Cerebellar nuclear complex (tissue), 1 donor: ENCODE measurements at places on chromosomes 1 and 21.

DNA sequence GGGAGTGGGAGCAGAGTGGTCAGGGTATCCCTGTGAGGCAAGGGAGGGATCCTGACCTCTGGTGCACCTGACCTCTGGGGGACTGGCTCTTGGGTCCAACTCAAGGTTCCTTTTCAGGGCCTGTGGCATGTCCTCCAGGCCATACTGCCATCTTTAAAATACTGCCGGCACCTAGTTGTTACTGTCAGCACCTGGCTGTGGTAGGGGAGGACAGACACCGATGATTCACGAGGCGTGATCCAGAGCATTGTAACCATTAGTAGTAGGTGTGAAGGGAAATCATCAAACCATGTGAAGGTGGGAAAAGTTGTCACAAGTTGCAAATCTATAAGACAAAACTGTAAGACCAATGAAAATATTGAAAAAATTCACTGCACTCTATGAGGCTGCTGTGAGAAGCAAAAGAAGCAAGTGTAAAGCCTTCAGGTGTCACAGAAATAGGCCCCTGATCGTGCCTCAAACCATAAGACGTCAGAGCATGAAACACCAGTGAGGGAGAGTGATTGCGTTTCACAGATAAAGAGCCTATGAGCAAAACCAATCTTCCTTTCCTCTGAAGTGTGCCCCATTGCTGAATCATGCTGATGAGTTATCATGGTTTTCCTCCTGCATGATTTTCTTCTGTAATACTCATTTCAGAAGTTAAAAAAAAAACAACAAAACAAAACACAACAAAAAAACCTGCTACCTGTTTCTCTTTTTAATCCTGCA, 55.3 kb downstream of the CDC7 start:
- DNase-seq: no peak

DNA sequence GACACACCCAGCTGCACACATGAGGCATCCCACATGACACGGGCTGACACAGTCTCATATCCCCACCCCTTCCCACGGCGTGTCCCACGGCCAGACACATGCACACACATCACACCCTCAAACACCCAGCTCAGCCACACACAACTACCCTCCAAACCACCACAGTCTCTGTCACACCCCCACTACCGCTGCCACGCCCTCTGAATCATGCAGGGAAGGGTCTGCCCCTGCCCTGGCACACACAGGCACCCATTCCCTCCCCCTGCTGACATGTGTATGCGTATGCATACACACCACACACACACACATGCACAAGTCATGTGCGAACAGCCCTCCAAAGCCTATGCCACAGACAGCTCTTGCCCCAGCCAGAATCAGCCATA, 22.6 kb downstream of the PODN start:
- DNase-seq: no peak

- no peak for DNase-seq
Measured at GRCh38 chr1:19010503-19010902, 54.0 kb upstream of the IFFO2 start.

GRCh38 chr21:32687643-32688345, 40.0 kb downstream of the SYNJ1 start:
- DNase-seq: no peak

DNA sequence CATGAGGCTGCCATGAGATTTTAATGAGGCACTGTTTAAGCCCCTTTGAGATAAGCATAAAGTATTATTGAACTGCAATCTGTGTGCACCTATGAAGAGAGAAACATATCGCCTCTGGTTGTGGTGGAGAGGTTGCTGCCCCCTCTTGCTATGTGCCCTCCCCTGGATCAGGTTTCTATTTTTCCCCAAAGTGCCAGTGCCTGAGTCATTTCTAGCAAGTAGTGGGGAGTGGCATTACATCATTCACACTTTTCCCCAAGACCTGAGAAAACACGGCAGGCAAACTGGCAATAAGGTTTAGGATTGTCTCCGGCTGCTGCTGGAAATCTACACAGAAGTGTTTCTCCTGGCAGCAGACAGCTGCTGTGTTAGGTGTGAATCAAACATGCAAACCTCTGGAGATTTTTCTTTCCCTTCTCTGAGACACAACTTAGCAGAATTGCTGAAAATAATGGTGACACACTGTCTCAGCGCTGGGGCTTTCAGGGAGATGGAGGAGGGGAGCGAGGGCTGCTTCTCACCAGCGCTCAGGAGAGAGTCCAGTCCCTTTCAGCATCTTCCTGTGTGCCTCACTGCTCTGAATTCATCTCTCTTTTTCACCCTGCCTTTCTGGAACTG, 13.7 kb upstream of the RGS16 start:
- DNase-seq: no peak

GRCh38 chr1:42328916-42329496, 6.0 kb downstream of the FOXJ3 start:
- no peak for DNase-seq

DNA sequence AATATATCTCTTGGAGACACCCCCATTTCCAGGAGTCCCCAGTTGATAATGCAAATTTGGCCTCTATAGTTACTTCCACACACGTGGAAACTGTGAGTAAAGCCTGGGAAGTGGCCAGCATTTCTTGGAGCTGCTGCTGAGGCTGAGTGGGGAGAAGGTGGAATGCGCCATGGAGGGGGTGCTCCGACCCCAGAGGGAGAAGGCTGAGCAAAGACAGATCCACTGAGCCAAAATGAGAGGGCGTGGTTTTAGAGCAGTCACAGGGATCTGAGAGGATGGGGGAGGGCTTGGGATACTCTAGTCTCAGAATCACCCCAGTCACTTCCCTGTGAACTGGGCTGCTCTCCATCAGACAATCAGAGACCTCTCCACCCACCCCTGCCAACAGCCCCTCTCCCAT, 38.7 kb downstream of the TRIM62 start:
- no peak for DNase-seq

DNA sequence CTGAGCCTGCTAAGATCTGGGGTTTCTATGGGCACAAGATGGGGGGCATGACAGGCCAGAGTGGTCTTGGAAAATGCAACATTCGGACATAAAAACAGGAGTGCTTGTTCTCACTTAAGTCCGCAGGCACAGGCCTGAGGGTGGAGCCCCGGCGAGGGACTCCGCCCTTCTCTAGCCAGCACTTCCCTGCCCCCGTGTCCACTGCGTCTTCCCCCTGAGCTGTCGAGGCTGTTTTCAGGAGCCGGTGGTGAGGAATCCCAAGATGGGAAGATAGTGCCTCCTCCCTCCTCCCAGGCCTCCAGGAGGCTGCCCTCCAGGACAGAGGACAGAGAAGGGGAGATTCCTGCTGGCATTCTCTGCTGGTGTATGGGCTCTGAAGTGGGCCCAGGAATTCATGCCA, 105.2 kb downstream of the TLR5 start:
- DNase-seq: no peak

- no peak for DNase-seq
Measured at GRCh38 chr1:80535466-80535865, 1265.3 kb upstream of the ADGRL2 start.

- no peak for DNase-seq
Measured at GRCh38 chr21:44686000-44686781, 4.2 kb upstream of the KRTAP12-1 start.

GRCh38 chr1:12202190-12202497, 27.7 kb upstream of the VPS13D start:
- no peak for DNase-seq

DNA sequence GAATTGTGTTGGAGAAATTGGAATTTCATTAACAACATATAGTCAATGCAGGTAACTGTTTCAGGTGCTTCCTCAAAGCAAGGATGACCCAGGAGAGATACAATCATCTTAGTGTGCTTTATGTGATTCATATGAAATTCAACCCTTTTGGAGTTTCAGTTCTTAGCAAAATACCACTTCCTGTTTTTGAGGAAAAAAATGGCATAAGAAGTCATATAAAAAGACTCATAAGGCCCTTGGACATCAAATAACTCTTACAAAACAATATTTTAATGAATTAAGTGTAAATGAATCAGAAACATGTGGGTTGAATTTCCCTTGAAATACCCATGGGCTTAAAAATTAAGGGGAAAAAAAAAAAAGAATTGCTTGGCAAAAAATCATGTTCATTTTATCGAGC, 926.6 kb downstream of the LTN1 start:
- DNase-seq: no peak

- no peak for DNase-seq
Measured at GRCh38 chr1:210582205-210582970, 253.7 kb downstream of the HHAT start.

DNA sequence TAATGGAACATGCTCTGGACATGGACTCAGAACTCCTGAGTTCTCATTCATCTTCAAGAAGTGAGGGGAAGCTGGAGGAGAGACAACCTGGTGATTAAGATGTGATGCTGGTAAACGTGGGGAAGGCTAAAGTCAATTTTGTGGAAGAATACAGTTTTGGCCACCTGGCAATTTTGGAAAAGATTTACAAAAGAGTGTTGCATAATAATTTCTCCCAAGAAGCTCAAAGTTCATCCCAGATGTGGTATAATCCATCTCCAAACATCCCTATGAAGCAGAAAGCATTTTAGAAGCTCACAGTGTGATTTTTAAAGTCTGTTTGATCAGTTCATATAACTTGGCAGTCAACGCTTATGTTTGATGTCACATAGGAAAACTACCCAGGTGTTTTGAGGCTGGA, 208.7 kb downstream of the LMX1A start:
- no peak for DNase-seq

- no peak for DNase-seq
Measured at GRCh38 chr1:208230668-208231529, 13.3 kb downstream of the PLXNA2 start.

DNA sequence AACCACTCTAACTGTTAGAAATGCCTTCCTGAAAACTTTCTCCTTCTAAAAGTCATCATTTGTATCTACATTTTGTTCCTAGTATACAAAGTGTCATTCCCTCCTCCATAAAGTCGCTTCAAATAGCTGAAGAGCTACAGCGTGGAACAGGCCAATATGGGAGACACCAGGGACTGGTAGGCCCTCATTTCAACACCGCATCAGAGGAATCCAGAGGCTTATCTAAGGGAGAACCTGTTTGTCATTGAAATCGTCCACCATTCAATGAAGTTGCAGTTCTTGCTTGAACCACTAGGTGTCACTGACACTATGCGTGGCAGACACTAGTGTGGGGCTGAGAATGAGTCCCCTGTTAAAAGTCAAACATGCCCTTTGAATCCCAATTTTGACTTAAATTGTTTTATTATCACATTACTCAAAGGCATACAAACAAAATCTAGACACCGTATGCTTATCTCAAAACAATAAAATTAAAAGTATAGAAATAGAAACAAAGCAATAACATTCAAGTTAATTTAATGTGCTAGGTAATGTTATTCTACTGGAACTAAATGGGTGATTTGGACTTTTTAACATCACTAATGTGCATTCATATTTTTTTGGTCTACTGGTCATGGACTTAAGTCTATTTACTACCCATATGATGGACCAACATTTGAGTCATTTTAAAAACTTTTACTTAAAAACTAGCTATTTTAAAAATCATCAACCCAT, 182.3 kb downstream of the FCRL5 start:
- no peak for DNase-seq

DNA sequence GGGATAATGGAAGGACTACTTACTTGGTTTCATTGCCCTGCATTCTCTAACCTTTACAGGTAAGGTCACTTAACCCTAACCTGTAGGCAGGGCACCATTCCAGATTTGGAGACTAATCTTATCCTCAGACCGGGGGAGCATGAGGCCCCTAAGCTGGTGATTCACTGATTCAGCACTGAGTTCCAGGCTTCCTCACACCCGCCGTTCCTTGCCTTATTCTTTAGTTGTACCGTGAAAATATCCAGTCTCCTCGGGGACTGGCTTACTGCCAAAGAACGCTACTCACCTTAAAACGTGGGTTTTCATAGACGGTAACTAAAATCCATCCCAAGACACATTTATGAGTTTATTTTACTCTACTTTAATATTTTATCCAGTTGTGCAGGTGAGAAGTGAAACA, 44.3 kb upstream of the COL24A1 start:
- DNase-seq: no peak

- no peak for DNase-seq
Measured at GRCh38 chr1:245156736-245157505, 2.1 kb downstream of the KIF26B start.

DNA sequence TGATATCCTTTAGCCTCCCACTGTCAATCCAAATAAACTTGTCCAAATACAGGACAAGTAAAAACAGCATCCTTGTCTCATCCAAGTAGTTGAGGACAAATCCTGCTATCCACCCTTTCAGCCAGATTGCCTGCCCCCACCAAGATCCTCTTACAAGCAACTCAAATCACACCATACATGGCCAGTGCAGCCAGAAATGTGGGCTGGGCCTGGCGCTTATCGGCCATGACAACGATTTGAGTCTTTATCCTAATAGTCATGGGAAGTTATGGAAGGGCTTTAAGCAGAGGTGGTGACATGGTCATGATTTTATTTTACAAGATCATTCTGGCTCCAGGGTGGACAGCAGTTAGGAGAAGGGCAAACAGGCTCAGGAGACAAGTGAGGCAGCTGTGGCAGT, 6.3 kb downstream of the GPA33 start:
- DNase-seq: no peak

GRCh38 chr21:44487831-44488230, 32.5 kb downstream of the LRRC3 start:
- no peak for DNase-seq

DNA sequence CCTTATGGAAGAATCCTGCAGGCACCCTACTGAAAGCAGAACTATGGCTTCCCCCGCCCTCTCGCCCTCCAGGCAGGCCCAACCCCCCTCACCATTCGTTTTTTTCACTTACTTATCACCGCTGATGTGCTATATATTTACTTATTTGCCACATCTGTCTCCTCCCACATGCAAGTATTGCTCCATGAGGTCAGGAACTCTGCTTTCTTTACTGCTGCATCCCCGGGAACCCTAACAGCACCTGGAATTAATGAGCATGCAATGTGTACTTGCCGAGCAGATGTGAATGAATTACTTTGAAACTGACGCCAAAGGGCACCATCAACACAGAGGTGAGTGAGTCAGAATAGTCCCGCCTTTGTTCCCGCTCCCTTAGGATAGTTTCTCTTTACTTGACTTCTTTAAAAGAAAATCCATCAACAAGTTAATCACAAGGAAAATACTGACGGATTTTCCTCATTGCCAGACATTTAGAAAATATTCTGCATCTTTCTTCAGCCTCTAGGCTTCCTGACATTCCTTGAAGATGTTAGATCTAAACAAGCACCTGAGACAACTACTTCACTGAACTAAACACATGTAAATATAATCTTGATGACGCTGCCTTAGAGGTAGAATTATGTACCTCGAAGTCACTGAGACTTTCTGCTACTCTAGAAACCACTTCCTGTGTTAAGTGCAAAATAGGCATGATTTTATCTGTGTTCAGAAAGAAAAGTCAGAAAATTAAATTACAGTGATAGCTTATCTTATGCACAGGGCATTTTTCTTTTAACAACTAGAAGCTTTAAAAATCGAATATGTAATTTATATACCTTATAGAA, 17.5 kb upstream of the RAB4A start:
- no peak for DNase-seq
